Brain pericyte (primary cell): ENCODE measurements at places on chromosomes 6 and 20.

DNA sequence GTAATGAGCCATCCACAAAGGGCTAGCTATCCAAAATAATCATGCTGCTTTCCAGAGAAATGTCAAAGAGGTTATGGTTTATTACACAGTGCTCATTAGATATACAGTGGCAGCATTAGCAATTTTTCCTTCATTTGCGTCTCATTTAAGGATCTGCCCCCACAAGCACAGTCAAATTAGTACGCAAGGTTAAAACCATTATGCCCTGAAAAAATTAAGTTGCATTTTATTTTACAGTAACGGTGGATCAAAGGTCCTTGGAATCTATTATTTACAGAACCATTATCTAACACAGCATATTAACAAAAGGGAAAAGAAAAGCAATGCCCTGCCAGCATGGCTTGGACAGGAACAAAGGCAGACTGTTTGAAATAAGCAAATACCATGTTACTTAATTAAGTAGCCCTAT lies 144.8 kb downstream of the PDSS2 start:
- DNase-seq: no peak

- no peak for DNase-seq
Measured at GRCh38 chr20:34755367-34755766, 51.2 kb downstream of the TP53INP2 start.

GRCh38 chr6:106247293-106247692 lies 78.3 kb downstream of the ATG5 start:
- no peak for DNase-seq

- no peak for DNase-seq
Measured at GRCh38 chr6:30741789-30742315, 635 bp downstream of the FLOT1 start.

GRCh38 chr20:62451970-62452369 lies 23.8 kb downstream of the GATA5 start:
- DNase-seq: no peak
